ENCODE measurements at places on chromosomes 2 and 18.

GRCh38 chr2:119111115-119111975 is 47.2 kb downstream of the C1QL2 start:
- no peak for DNase-seq

DNA sequence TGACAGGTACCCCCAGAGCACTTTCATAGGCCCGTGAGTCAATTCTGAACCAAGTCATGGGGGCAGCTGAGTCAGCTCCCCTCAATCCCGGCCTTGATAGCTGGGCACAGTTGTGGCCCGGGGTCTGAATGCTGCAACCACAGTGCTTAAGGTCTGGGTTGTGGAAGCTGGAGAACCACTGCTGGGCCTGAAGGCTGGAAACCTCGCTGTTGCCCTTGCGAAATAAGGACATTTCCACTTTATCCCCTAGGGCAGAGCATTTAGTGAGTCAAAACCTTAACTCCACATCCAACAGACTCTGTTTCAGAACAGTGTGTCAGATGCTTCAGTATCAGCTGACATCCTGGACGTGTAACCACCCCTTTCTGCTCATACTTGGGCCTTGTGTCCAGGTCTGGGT is 58.6 kb downstream of the SP110 start:
- no peak for DNase-seq

DNA sequence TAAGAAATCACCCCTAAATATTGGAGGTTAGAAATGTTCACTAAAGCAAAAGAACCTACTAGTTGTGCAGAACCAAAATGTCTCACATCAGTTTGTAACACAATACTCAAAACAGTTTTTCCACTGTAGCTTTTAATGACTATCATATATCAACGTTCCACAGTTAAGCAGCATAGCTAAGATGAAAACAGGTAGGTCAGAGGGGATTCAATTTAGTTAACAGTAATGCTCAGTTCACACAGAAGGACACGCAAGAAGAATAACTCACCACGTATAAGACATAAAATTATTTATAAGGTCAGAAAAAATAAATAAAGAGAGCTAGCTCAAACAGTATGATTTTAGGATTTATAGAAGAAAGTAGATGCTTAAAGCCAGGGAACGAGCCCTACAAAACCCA is 118.9 kb upstream of the CCDC150 start:
- DNase-seq, result no peak

- no peak for DNase-seq
These were observed 582.4 kb upstream of the RAB6C start for GRCh38 chr2:129396980-129397599.

DNA sequence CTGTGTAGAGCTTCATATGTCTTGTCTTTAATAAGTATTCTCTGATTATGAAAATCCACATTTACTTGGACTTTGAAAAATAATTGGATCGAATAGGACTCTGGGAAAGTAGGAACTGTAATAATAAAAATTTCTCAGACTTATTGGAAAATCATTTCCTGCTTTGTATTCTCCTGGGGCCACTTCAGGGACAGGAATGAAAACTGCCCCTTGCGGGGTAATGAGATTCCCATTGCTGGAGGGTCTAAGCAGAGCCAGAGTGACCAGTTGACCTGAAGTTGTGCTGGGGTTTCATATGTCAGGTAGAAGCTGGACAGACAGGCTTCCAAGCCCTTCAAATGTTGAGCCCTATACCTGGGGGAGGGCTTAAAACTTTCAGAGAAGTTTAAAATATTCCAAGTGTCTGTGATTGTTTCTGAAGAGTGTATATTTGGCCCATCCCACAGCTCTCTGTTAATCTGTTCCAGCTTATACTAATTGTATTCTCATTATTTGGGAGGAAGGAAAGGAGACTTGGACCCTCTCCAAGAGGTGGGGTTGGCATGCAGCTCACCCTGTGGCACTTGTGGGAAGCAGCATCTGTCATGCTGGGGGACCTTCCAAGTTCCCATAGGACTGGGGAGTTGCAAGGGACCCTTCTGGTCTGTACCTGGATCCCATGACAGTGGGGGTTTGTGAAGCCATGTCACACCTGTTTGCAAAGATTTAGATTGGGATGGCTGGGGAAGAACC is 268.7 kb upstream of the ATP5MC3 start:
- DNase-seq, result no peak

DNA sequence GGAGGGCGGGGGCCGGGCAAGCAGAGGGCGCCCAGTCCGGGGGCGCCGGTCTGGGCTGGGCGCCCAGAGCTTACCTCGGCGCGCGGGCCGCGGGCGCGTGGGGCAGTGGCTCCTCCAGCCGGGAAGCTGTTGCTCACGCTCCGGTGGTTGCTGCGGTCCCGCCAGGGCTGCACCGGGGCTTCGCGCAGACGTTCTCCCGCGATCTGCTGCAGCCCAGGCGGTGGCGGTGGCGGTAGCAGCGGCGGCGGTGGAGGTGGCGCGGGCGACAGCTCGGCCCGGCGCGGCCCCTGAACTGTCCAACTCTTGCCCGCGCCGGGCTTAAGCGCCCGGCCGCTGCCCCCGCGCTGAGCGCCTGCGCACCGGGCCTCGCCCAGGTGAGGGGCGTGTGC is 391 bp downstream of the ZNF385B start:
- DNase-seq, result no peak

DNA sequence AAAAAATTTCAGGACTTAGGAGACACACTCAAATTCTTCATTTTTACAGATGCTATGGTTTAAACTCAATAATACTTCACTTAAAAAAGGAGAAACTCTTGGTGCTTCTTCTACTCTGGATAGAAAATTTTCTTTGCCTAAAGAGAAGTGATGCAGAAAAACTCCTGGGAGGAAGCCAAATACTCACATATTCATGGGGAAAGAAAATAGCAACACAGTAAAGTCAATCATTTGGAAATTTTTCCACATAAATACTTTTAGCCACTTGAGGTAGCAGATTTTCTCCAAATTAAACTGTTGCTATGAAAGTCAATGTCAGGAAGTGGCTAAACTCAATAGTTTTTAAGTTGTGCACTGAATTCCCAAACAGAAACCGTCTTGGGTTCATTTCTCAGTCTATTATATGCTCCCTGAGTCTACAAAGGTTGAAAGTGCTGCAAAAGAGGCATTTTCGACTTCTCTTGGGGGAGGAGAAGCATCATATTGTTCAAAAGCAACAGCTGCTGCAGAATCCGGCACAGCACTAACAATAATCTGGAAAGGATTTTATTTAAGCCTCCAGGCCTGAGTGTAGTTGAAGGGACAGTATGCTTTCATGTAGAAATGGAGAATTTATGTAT is 81.1 kb downstream of the UPP2 start:
- no peak for DNase-seq

DNA sequence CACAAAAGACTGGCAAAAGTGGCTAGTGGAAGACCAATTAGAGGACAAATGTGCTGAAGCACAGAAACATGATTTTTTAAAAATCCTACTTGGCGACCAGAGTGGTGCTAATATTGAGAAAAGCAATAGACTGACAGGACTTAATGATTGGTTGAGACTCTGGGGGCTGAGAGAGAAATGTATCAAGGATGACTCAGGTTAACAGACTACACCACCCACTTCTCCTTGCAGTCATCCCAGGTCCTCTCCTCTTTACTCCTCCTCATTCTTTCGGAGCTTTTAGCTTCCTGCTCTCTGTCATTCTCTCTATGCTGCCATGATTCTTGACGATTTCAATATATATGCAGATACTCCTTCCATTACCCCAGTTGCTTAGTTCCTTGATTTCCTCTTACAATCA is 54.6 kb upstream of the CYTIP start:
- DNase-seq, result no peak

- DNase-seq, result no peak
These were observed 39.7 kb downstream of the RHOB start for GRCh38 chr2:20486571-20486970.

DNA sequence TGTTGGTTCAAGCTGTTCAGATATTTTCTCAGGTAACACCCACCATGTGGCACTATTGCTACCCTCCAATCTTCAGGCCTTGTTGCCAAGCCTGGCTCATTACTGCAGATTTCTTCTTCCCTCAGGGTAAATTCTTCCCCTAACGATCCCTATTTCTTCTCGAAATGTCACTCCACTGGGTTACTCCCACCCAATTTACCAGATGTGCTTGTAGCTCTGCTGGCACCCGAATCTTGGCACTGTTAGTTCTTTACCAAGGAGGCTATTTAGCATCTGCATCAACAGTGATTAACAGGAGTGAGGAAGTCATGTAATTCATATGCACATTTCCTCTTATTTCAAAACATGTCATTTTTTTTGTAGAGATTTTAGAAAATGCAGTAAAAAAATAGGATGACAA is 217.1 kb upstream of the CYRIA start:
- DNase-seq, result no peak

DNA sequence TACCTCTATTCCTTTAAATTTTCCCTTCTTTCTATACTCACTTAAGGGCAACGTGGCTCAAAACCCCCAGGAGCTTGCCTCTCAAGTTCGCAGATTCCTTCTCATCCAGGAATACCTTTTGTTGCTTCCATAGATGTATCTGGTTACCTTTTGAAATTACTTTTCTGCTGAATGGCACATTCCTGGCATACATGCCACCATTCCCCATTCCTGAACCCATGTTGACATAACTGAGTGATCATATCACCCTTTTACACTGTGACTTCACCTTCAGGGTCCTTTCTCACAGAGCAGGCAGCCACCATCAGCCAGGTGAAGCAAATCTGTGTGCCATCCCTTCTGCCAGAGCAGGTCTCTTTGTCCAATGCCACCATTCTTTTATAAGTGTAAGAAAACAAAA is 615.8 kb downstream of the ARHGAP15 start:
- no peak for DNase-seq

GRCh38 chr18:3305933-3306332 is 44.0 kb downstream of the MYL12B start:
- DNase-seq, result no peak

DNA sequence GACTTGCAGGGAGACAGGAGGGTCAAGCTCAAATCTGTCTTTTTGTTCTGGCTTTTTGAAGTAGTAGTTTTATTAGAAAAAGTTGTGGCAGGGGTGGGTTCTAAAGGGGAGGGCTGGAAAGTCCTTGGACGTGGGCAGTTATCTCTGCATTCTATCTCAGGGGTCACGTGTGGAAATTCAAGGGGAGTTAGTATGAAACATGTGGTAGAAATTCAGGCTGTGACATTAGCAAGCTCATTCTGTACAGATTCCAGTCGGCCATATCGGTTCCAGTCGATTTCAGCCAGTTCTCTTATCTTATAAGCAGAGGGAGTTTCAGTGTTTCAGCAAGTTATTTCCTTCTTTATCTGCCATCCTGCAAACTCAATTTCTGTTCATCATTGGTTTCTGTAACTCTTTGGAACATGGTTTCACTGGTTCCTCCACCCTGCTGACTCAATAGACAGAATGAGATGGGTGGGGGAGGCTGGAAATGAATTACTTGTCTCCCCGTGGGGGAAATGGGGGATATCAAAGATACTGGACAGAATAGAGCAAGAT is 53.0 kb downstream of the RAB27B start:
- no peak for DNase-seq

DNA sequence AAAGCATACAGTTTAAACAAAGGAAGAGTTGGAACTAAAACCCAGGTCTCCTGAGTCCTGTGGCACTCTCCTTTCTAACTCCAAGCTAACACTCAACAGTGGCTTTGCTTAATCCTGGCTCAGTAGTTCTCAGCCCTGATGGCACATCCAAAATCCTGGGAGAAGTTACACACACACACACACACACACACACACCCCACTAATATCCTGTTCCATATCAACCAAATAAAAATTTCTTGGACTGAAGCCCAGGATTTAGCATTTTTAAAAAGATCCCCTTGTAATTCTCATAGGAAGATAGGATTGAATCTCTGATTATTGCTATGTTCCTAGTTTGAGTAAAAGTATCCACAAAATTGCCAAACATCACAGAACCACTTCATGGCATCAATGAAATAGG is 136.1 kb upstream of the RIOK3 start:
- no peak for DNase-seq

- DNase-seq, result no peak
These were observed 51.7 kb upstream of the ATP5MC3 start for GRCh38 chr2:175233135-175233719.

DNA sequence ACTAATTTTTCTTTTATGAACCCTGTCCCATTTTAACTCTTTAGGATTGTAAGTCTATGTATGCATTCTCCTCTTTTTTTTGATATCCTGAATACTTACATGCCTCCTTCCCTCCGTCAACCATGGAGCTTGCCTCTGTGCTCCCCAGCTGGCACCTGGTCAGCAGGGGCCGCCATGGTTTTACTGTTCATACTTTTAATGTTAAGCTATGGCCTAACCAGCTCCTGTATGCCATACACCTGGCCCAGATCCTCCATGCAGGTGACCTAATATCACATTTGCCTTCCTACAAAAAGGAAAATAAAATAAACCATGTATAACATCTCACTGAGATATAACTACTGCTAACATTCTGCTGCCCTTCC is 283.1 kb upstream of the TRIB2 start:
- no peak for DNase-seq

DNA sequence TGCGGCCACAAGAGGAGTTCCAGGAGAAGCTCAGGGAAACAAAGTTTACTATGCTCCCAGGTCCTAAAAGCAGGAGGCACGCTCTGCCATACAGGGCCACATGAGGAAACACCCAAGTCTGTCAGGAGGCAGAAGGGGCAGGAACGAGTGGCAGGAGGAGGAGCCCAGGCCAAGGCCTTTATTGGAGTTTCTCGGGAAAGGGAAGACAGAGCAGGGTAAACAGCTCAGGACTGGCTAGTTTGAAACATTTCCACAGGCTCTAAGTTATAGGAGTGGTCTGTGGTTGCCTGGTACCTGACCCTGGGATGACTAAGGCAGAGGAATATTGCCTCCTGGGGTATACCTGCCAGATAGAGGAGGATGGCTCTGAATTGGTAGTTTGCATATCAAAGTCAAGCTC is 3.7 kb upstream of the ZNF638 start:
- DNase-seq, result no peak

- DNase-seq, result no peak
These were observed 7.3 kb downstream of the IL1RN start for GRCh38 chr2:113134717-113135116.

- DNase-seq, result no peak
These were observed 87.3 kb downstream of the DOCK10 start for GRCh38 chr2:224954980-224955379.

GRCh38 chr2:225270053-225270452 is 129.5 kb upstream of the NYAP2 start:
- DNase-seq, result no peak

GRCh38 chr2:27705851-27706622 is 42.3 kb downstream of the SLC4A1AP start:
- no peak for DNase-seq

GRCh38 chr18:79905389-79905911 is 46.0 kb downstream of the SLC66A2 start:
- no peak for DNase-seq

- no peak for DNase-seq
These were observed 50.6 kb upstream of the STAT1 start for GRCh38 chr2:191064590-191064989.

DNA sequence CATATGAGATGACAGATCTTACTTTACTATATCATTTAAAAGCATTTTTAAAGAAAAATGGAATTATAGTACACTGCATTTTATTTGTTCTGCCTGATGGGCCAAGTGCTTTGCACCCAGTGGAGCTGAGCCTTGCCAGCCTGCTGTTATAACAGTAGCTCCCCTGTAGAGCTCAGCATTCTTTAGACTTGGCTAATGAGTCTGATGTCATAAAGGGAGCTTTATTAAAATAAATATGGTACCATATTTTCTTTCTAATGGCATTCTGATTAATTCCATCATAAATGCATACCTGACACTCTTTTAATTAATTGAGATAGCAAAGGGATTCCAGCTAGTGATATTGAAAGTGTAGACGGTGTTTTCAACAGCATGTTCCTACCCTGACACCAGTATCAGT is 40.7 kb downstream of the PARD3B start:
- no peak for DNase-seq

Data from activated T-cell treated with anti-CD3 and anti-CD28 coated beads for 48 hours (primary cell).